ENCODE measurements at places on chromosomes 11 and 22.

- DNase-seq = no peak
Measured at GRCh38 chr11:62401811-62402210, 17.0 kb upstream of the SCGB1A1 start.

GRCh38 chr11:64713016-64713707, 9.8 kb downstream of the NRXN2 start:
- no peak for DNase-seq

DNA sequence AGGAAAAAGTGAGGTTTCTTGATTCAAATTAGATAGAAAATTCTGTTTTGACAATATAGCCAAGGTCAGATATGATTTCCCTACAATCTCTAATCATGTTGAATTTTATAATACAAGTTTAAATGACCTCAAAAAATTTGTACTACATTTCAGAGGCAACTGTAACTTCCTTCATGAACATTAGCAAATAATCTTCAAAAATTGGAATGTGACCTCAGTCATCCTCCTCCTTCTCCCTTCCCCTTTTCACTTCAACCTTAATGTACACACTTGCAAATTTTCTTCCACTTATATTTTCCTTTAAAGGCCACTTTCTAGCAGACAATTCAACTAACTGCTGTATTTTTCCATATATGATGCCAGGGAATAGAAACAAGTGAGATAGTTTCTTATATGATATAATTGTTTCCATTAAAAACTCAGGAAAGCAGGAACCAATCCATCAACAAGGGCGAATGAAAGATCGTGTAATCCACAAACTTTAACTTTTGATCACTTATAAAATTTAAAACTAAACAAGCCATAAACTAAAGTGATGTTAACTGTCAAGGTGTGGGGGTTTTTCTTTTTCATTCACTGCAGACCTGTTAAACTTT, 60.3 kb downstream of the MAML2 start:
- no peak for DNase-seq

- no peak for DNase-seq
Measured at GRCh38 chr11:63882555-63883242, 34.3 kb downstream of the RCOR2 start.

DNA sequence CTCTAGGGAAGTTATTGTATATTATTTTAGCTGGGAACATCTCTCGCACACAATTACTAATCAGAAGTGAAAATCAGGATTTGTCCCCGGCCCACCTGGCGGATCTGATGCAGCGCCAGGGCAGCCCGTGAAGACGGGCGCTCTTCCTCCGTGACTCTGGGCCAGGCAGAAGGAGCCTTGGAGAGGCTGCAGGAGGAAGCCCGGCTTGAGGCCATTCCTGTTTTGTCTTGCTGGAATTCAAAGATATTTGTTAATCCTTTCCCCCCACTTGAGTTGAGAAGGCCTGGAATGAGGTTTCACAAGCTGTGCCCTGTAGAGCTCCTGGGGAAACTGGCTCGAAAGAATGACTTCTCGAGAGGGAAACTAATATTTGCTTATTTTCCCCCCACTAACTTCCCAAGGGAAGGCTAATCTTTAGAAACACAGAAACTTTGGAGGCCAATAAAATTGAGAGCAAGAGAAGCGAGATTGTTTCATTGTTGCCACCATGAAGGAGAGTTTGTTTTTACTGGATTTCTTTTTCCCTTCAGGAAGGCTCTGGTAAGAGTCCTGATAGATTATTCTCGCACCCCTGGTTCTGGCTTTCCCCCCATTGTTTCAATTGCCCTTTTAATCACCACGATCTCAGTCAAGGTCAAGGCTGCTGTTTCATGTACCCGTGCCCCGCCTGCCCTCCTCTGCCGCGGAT, 92.8 kb upstream of the SEPTIN5 start:
- no peak for DNase-seq

DNA sequence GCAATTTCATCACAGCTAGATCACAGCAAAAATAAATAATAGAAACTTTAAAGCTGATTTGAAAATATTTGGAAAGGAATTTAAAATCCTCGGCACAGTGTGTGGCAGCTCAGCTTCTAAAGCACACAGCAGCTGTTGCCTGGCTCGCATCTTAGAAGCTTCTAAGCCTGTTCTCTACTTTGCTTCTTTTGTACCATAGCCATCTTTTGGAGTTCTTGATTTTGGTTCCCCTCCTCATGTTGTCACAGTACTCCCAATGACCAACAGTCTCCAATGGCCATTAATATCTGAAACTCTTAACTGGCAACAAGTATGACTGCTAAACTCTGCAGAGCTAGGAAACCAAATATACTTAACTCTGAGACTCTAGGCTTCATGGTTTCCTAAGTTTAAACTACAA, 28.8 kb downstream of the CHKA start:
- DNase-seq = no peak

- no peak for DNase-seq
Measured at GRCh38 chr11:128260398-128260797, 327.0 kb downstream of the ETS1 start.

DNA sequence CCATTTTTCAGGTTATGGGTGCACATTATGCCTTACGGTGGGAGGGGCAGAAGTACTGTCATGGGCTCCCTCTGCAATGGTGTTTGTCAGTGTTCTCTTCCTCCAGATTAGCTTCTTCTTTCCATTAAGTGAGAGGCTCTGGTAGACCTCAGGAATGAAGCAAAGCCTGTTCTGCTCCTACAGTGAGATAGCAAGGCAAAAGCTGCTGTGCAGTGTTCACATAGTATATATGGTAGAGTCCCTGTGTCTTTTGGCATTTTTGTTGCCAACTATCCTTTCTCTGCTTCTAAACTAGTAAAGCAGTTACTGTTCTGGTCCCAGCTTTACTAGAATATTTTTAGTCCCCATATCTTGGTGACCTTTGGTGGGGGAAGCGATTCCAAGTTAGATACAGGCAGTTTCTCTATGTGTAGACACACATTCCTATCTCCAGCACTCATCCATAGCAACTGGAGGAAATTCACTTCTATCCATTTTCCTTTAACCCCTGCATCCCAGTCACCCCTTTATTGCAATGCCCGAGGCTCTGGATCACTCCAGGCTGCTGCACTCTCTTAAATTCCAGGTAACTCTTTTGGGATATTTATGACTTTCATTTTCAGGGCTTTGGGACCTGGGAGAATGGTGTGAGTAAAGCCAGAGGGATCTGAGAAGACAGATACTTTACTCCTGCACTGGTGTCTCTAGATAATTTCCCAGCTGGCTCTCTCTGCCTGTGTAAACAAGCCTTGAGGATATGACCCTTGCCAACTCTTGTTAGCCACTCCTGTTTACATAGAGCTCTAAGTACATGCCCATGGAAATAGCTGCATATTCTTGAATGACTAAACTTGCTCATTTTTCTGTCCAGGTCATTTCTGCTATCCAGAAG, 3.9 kb upstream of the TRIM34 start:
- DNase-seq = no peak
